Activated CD4-positive, alpha-beta memory T cell treated with anti-CD3 and anti-CD28 coated beads, Interleukin-2, amount 10 ng/mL, durations not matched to agents 7 days and 5 days (primary cell): ENCODE measurements at places on chromosomes 2 and 18. TPM values are rescaled to one million over a fixed set of nuclear protein-coding genes. Genes with fewer than 3 reads are reported as not detected.

CACNB4 gene
- 0.28 TPM for total RNA-seq

DNA sequence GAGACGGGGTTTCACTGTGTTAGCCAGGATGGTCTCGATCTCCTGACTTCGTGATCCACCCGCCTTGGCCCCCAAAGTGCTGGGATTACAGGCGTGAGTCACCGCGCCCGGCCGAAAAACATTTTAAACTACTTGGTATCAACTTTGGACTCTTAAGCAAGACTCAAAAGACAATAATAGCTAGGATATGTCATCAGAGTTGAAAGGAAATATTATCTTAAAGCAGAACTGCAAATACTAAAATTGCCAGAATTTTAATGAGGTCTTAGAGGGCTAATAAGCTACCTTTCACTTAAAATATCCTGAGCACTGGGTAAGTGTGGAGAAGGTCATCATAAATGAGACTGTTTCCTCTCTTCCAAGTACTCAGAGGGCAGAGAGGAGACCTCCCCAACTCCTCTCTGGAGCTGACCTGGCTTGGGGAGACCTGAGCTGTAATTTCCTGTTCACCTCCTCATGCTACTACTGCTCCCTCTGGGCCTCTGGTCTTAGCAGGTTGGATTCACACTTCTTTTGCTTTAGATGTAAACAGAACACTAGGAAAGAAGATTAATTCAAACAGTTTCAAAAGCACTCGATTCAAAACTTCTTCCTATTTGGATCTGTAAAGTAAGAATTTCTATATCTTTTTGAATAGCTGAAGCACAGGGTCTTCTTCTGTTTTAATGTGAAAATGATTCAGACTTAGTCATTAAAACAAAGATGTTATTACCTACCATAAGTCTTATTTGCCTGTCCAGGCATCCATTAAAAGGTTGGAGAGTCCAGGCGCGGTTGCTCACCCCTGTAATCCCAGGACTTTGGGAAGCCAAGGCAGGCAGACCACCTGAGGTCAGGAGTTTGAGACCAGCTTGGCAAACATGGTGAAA, 16.5 kb downstream of the CNRIP1 start:
- peaks cover 17% of the 10 kb centered on the region for H3K27me3 ChIP-seq
- DNase-seq, result no peak
- H3K4me3 ChIP-seq, result no peak overlapping the region
- no peak overlapping the region for H3K27ac ChIP-seq
- H3K36me3 ChIP-seq, result no peaks in the 10 kb centered on the region
- no peaks in the 10 kb centered on the region for H3K4me1 ChIP-seq

ERBB4 gene
- total RNA-seq, result not detected

DNA sequence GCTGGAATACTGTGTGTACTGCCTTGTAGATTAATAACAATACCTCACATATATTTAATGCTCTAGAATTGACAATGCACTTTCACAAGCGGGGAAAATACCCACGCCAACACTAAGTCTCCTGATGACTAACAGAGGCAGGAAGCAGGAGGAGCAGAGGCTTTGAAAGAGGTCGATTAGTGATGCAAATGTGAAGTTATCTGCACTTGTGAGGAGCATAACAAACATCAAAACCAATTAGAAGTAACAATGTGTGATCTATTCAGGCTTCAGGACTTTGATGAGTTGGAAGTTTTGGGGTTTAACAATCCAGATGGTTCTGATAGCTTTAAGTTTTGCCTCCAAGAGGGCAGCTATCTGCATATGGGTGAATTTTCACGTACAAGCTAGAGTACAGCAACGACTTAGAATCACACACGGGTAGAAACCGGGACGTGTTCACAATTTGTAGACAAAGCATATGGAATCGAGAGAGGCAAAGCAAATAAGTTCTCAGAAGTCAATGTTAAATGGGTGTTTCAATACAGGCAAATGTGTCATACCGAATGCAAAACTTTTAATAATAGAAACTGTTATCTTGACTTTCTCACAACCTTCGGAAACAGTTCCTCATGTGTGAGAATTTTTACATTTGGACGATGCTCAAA, 114.5 kb downstream of the METTL8 start:
- DNase-seq, result peak; percentile 54
- H3K36me3 ChIP-seq, result peaks cover 16% of the 10 kb centered on the region
- peaks cover 46% of the 10 kb centered on the region for H3K4me1 ChIP-seq
- H3K27ac ChIP-seq, result peak overlapping the region; percentile 70

GRCh38 chr2:102074152-102074783, 68.3 kb upstream of the IL1R1 start:
- H3K27me3 ChIP-seq, result peaks cover 2% of the 10 kb centered on the region
- H3K36me3 ChIP-seq, result peaks cover 2% of the 10 kb centered on the region
- H3K4me3 ChIP-seq, result no peak overlapping the region
- DNase-seq, result no peak
- no peak overlapping the region for H3K27ac ChIP-seq

DNA sequence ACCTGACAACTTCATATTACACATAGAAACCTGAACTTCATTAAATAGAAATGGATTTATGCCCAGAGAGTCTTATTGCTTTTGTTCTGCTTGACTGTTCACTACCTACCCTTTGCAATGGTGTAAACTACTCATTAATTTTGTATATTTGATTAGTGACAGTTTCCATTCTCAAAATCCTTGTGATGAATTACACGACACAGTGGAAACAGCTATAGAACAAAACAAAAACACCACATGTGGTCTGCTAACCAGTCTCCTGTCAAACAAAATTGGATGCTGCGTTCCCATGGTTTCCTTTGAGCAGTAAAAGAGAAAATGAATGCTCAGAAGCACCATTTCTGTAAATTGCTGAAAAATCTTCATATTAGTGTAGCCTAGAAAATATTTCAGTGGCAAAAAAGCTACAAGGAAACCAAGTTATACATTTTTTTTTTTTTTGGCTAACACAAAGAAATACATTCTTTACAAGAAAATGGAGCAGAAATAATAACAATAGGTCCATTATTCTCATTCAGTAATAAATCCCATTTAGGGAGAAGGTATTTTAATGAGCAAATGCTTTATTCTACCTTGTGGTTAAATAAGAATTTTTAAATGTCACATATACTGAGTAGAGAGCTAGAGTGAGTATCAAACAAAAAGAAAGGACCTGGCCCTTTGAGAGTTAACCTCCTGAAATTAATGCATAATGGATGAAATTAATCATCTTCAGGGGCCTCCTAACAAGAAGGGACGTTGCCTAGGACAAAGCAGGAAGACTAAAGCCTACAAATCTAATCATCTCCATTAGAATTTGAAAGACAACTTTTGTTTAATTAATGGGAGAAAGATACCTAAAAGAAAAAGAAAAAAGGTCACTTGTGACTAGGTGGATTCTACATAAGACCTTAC, 355.1 kb upstream of the ZC3H15 start:
- no peak overlapping the region for H3K4me3 ChIP-seq
- H3K36me3 ChIP-seq, result no peaks in the 10 kb centered on the region
- no peak for DNase-seq
- no peak overlapping the region for H3K27ac ChIP-seq
- H3K4me1 ChIP-seq, result no peaks in the 10 kb centered on the region

TEX261 gene
- total RNA-seq, result 34.8 TPM

GRCh38 chr2:88683160-88684021, 8.1 kb upstream of the RPIA start:
- H3K27ac ChIP-seq, result no peak overlapping the region
- DNase-seq, result no peak
- no peak overlapping the region for H3K4me3 ChIP-seq
- no peaks in the 10 kb centered on the region for H3K27me3 ChIP-seq

DNA sequence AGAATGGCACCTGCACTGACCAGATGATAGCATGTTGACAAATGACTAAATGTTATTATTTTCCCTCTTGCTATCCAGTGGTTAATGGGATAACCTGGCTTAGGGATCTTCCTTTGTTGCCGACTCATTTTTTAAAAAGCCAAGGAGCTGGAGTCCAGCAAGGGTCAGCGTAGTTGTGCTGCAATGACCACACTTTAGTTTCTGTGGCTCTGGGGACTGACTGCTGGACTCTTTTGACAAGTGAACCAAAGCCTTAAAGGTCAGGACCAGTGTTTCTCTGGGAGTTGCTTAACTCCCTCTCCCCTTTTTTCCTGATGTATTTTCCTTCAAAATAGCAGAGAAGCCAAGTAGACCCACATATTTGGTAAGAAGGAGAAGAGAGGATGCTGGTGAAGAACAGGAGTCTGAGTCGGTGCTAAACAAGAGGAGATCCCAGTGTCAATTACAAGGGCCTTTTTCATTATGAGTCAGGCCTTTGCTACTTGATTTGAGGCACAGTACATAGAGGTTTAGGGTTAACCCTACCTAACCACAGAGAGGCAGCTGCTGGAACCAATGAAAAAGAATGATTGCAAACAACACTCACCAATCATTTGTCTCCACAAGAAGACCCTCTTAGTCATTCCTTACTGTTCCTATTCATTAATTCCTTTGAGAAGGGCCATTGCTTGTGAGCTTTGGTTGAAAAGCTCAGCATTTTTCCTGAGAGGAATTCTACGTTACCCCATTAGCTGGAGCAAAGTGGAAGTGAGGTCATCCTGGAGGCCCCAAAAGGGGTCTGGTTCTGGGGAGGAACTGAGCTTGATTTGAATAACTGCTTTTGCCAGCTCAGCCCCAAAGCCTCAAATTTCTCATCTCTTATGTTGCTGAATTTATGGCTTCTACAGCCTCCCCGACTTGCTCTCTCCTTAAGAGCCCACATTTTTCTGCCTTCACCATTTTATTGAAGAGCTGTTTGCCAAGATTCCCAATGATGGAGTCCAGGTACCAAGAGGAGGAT, 137.6 kb upstream of the HNMT start:
- H3K27ac ChIP-seq, result no peak overlapping the region
- no peaks in the 10 kb centered on the region for H3K36me3 ChIP-seq
- H3K27me3 ChIP-seq, result peaks cover 2% of the 10 kb centered on the region
- peaks cover 5% of the 10 kb centered on the region for H3K4me1 ChIP-seq

IL18R1 gene
- 22.8 TPM for total RNA-seq

SETBP1 gene
- 15.8 TPM for total RNA-seq

GRCh38 chr2:70083344-70084156, 3.7 kb upstream of the PCBP1 start:
- H3K36me3 ChIP-seq, result peaks cover 55% of the 10 kb centered on the region
- peak overlapping the region; percentile 57 for H3K4me3 ChIP-seq
- peaks cover 63% of the 10 kb centered on the region for H3K4me1 ChIP-seq
- H3K27me3 ChIP-seq, result no peaks in the 10 kb centered on the region
- DNase-seq, result peak; percentile 64

MAB21L4 gene
- total RNA-seq, result not detected

- H3K4me1 ChIP-seq, result no peaks in the 10 kb centered on the region
- no peaks in the 10 kb centered on the region for H3K36me3 ChIP-seq
- H3K27me3 ChIP-seq, result no peaks in the 10 kb centered on the region
- H3K4me3 ChIP-seq, result no peak overlapping the region
- no peak overlapping the region for H3K27ac ChIP-seq
These were observed 106.9 kb upstream of the HDAC4 start for GRCh38 chr2:239507576-239508258.

DNA sequence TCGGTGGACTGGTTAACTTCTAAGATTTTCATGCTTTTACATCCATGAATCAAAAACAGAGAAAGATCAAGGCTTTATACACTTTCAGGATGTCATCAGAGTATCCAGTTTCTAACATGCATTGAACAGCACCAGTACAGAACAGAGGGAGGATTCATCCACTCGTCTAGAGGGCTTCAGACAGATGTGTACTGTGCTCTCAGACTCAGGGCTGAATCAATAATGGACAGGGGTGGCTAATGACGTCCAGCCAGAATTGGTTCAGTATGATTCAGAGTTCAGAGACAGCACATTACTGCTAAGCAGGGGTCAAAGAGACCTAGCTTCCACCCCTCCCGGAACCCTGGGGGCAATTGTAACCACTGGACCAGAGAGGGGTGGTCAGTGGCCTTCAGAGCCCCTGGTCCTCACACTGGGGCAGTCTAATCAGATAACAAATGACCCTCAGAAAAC, 37.3 kb downstream of the RNU4ATAC start:
- no peak overlapping the region for H3K27ac ChIP-seq
- no peak for DNase-seq
- H3K36me3 ChIP-seq, result peaks cover 18% of the 10 kb centered on the region
- no peak overlapping the region for H3K4me3 ChIP-seq

DNA sequence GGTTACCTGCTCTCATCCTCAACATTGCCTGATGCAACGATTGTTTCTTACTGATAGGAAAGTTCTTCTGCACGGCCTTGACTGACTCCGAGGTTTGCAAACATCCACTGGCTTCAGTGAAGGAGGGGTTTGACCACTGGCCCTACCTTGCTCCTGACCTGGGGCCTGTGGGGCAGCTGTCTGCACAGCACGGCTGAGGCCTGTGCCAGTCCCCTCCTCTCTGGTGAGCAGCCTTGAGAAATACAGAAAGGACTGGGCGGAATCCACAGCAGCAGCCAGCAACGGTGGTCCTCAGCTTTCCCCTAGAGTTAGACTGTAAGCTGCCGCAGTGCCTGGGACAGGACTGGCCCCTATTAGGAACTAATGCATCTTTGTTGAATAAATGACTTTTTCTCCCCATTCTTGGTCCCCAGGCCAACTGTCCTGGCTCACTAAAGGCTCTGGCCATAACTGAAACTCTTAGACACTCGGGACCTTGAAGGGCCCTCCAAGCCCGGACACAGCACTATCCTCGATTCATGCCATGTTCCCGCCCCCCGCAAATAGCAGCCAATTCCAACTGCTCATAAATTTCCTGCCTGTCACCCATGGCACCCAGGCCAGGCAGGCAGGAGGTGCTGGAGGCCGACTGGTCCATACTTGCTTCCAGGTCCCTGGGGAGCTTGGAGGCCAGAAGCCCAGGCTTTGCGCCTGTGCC, 26.7 kb downstream of the ATOH8 start:
- peaks cover 16% of the 10 kb centered on the region for H3K27me3 ChIP-seq
- H3K27ac ChIP-seq, result no peak overlapping the region
- no peak for DNase-seq
- no peaks in the 10 kb centered on the region for H3K4me1 ChIP-seq
- H3K36me3 ChIP-seq, result no peaks in the 10 kb centered on the region

AQP12B gene
- not detected for total RNA-seq

GRCh38 chr2:71605173-71605641, 151.8 kb downstream of the DYSF start:
- H3K27ac ChIP-seq, result no peak overlapping the region
- H3K4me1 ChIP-seq, result peaks cover 18% of the 10 kb centered on the region
- peaks cover 11% of the 10 kb centered on the region for H3K27me3 ChIP-seq
- DNase-seq, result no peak

MIB1 gene
- total RNA-seq, result 57.8 TPM
